ENCODE measurements at places on chromosomes 6 and 20.

- no peak for DNase-seq
- H3K4me3 ChIP-seq, result no peak overlapping the region
- peaks cover 4% of the 10 kb centered on the region for H3K36me3 ChIP-seq
- no peak overlapping the region for H3K27ac ChIP-seq
These were observed 66.4 kb downstream of the LY86 start for GRCh38 chr6:6654599-6655575.

- H3K36me3 ChIP-seq, result no peaks in the 10 kb centered on the region
- peaks cover 22% of the 10 kb centered on the region for H3K4me1 ChIP-seq
- no peak overlapping the region for H3K4me3 ChIP-seq
- DNase-seq, result no peak
These were observed 67.5 kb downstream of the THEMIS start for GRCh38 chr6:127833336-127833735.

- H3K4me1 ChIP-seq, result no peaks in the 10 kb centered on the region
- no peak overlapping the region for H3K27ac ChIP-seq
- no peaks in the 10 kb centered on the region for H3K27me3 ChIP-seq
- H3K36me3 ChIP-seq, result no peaks in the 10 kb centered on the region
- no peak overlapping the region for H3K4me3 ChIP-seq
These were observed 336.9 kb downstream of the RNF144B start for GRCh38 chr6:18724056-18724455.

DNA sequence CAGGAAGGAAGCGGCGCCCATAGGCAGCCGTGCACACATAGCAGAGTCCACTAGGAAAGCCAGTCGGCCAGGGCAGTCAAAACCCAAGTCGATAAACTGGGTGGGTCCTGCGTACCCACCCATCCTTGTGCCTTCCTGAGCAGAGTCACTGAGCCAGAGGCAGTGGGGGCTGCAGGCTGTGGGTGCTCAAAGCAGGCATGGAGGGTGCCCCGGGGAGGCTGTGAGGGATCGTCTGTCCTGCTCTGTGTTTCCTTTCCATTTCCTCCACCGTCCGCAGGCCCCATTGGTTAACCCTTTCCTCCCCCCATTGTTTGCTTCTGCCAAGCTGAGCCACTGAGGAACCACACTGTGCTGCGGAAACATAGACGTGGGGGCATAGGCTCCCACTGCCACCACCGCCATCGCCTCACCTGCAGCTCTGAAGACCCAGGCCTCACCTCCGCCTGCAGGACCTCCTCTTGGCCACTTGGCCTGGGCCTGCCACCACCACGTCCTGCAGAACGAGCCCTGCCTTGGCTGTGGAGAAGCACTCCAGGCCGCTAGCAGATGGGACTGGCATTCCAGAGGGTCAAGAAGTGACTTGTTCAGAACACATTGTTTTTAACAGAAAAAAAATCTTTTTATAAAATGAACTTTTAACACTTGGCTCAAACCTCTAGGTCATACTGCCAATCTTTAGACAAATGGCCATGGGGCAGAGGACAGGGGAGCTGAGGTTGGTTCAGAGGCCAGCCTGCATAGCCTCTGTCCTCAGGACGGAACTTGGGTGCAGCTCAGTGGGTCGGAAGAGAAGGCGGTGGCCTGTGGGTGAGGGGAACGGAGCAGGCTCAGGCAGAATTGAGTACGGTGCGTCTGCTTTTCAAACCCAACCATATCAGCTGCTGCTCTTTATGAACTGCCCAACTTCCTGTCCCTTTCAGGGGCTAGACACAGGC is 52.6 kb downstream of the TCP11 start:
- peaks cover 2% of the 10 kb centered on the region for H3K27me3 ChIP-seq
- no peak overlapping the region for H3K4me3 ChIP-seq
- H3K4me1 ChIP-seq, result peaks cover 50% of the 10 kb centered on the region
- peaks cover 5% of the 10 kb centered on the region for H3K36me3 ChIP-seq
- no peak for DNase-seq
- no peak overlapping the region for H3K27ac ChIP-seq

DNA sequence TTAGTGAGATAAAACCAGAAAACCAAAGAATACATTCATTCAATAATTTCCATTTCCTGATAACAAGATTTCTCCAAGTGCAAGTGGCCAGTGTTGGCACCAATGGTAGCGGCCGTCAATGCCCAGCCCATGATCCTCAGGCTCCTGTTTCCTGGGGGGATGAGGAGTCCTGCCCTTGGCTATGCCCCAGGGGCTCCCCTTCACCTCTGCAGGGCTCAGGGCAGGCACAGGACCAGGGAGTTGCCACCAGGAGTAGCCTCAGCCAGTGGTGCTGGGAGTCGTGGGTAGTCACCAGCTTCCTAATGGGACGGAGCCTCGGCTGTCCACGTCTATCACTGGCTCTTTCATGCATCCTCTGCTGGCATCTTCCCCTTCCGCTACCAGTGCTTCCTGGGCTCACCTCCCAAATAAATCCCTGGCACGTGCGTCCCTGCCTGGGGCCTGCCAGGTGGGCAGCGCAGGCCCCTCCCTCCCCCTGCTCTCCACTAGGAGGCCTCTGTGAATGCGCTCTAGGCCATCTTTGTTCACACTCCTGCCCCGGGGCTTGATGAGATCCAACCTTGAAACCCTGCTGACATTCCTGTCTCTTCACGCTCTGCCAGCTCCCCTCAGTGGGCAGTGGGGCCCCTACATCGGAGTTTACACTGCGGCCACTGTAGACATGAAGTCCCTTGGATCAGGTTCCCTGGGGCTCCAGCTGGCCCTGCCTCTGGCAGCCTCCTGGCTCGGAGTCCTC is 215.7 kb downstream of the SYNDIG1 start:
- no peak for DNase-seq
- H3K27me3 ChIP-seq, result peaks cover 11% of the 10 kb centered on the region
- no peak overlapping the region for H3K4me3 ChIP-seq
- H3K4me1 ChIP-seq, result peaks cover 8% of the 10 kb centered on the region
- no peak overlapping the region for H3K27ac ChIP-seq
